Stimulated activated CD8-positive, alpha-beta memory T cell treated with anti-CD3 and anti-CD28 coated beads, Interleukin-15, amount 100 ng/mL, for 24 hours (primary cell): ENCODE measurements at places on chromosomes 7 and 10.

GRCh38 chr10:122073508-122073907 lies 84.5 kb downstream of the TACC2 start:
- DNase-seq, result no peak

GRCh38 chr7:149599636-149600206 lies 102.1 kb upstream of the ZNF746 start:
- DNase-seq, result no peak

DNA sequence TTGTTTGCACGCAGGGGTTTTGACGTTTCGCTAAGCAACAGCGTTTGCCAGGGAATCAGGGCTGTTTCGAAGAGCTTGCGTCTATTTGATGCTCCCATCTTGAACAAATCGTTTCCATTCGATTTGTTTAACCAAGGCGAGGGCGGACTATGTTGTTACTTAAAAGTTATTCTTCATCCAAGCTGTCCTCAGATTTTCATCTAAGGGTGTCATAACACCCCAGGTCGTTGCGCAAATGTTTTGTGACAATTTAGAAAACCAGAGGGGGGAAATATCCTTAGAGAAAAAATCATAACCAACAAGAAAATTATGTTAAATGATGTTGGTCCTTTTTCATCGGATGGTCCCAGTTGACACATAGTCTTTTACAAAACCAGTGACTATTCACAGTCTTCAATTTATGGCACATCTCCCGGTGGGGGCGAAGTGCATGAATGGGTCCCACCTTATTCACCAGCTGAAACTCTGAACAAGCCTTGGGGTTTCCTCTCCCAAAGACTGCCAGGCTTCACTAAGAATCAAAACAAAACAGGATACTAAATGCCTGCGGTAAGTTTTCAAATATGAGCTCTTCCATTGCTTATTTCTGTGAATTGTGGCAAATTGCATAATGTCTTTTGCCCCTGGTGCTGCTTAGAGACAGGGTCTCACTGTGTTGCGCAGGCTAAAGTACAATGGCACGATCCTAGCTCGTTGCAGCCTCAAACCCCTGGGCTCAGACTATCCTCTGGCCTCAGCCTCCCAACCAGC lies 109.9 kb downstream of the REEP3 start:
- no peak for DNase-seq

DNA sequence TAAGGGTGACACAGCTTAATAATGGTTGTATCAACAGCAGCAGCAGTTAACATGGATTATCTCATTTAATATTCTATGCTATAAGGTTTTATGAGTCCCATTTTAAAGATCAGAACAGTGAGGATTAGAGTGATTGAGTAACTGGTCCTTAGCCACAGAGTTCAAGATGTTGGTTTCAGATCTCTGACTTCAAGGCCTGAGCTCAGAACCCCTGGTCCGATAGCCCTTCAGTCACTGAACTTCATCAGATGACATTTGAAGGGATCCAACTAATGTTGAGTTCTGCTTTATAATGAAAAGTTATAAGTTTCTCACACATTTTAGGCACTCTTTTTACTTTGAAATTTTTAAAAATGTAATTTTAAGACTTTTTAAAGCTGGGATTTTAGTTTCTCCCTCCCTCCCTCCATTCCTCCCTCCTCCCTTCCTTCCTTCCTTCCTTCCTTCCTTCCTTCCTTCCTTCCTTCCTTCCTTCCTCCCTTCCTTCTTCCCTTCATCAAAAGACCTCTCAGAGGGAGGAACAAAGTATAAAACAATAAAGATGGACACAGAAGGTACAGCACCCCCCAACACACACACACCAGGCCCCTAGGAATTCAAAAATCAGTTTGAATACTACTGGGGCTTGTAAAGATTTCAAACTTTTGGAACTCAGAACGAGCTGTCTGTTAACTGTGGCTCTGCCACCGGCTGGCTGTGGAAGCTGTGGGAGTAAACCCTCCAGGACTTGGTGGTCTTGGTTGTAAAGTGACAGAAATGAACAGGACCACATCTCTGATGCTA lies 206.9 kb upstream of the AGK start:
- DNase-seq, result no peak

DNA sequence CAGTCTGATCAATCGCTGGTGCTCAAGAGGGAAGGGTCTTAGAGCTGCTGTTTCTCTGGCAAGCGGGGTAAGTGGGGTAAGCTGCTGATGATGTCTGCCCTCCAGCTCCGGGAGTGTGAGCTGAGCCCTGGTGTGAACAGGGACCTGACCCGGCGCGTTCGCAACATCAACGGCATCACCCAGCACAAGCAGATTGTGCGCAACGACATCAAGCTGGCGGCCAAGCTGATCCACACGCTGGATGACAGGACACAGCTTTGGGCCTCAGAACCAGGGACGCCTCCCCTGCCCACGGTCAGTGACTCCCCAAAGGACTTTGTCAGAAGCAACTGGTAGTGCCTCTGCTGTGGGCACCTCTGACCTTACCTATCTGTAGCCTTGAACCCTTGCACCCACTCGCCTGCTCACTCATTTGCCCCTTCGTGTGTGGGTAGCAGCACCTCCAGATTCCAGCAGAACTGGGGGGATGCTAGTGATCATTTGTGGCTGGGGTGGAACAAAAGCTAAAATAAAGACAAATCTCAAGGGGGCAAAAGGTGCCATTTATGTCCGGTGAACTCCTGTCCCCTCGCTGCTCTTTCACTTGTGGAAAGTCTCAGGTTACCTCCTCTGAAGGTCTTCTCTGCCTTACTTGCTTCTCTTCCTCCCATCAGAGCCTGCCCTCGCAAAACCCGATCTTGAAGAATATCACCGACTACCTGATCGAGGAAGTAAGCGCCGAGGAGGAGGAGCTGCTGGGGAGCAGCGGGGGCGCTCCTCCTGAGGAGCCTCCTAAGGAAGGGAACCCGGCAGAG lies 3.2 kb downstream of the UFSP1 start:
- no peak for DNase-seq

GRCh38 chr7:45670717-45671116 lies 96.5 kb downstream of the ADCY1 start:
- DNase-seq, result no peak

DNA sequence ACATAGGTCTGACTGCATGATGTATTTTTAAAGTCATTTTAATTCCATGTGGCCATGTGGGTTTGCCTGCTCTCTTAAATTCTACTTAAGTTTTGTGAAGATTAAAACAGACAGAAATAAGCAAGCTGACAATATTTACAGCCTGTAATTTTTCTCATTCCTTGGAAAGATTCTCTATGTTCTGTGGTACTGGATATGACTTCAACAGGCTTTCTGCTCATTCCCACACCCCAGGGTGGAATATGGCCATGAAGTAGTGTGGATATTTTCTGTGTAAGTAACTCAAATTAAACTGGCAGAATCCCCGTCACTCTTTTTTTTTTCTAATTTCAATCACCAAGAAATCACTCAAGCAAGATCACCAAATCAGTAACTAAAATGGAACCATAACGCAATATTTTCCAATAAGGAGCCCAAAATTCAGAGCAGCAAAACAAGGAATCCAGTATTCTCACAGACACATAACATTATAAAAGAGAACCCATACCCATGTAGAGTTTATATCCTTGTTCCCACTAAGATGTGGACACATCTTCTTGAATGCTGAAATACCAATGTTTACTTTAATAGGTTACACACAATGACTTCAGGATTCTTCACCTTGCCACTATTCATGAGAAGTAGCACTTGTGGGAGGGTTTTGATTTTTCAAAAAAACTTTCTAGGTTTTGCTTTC lies 5.7 kb downstream of the HOXA5 start:
- DNase-seq, result no peak

GRCh38 chr7:8229927-8230326 lies 32.0 kb downstream of the ICA1 start:
- DNase-seq, result no peak

GRCh38 chr7:128390871-128391565 lies 18.8 kb downstream of the IMPDH1 start:
- no peak for DNase-seq

GRCh38 chr10:32142646-32143045 lies 86.4 kb upstream of the KIF5B start:
- DNase-seq, result no peak

GRCh38 chr7:23967949-23968599 lies 258.1 kb downstream of the STK31 start:
- no peak for DNase-seq

- DNase-seq, result no peak
These were observed 21.1 kb upstream of the PFKP start for GRCh38 chr10:3046210-3046779.

DNA sequence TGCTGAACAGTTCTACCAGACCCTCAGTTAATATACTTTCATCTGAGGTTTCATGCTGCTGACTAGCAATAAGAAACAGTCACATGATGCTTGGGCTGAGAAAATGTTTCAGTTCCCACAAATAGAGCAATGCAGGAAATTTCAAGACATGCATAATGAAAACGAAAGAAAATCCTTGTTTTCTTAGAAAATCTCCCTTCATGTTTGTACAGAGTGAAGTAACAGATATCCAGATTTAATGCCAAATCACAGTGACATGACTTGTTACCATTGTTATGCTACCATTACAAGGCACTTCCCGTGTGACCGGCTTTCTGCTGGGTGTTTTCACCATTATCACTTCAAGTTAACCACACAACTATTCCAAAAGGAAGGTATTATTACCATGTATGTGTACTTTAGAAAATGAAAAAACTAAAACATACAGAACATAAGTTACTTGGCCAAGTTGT lies 121.7 kb downstream of the DOCK4 start:
- DNase-seq, result no peak

DNA sequence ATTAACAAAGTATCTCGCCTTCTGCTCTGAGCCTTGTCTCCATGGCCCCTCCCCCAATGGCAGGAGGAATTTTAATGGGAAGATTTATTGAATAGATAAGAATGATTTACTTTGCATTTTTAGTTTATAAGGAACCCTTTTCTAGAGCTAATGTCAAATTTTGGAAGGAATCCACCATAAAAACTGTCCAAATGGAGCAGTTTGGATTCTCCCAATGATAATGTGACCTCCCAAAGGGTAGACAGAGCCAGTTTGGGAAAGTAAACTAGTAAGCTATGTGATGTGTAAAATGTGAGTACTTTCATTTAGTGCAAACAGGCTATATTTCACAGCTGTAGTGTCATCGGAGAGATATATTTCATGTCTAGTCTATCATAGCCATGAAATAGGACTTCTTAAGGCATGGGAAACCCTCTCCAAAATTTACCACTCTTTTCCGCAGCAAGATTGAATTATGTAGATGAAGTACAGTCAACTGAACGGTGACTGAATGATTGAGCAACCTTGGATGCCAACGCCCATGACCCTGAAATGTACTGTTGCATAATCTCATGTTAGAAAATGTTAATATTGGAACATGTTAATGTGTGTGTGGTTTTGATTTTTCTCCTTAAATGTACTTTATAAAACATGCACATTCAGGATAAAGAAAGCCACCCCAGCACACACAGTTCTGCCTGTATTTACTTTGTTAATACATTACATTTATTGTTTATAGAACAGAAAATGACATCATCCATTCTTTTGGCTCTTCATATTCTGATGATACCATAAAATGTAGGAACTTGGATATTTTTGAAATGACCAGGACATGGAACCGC lies 140.6 kb downstream of the NRP1 start:
- DNase-seq, result no peak

- DNase-seq, result no peak
These were observed 59.8 kb downstream of the COL13A1 start for GRCh38 chr10:69861251-69862240.

DNA sequence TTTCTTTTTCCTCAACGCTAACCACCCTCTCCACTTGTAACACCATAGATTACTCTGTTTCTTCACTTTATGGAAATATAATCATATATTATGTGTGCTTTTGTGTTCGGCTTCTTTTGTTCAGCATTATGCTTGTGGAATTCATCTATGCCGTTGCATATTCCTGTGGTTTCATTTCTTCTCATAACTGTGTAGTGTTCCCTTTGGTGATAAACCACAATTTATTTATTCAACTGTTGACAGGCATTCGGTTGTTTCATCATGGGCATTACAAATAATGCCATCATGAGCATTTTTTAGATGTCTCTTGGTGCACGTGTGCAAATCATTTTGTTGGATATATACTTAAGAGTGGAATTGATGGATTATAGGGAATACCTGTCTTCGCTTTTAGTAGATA lies 12.1 kb downstream of the AVL9 start:
- no peak for DNase-seq

- DNase-seq, result no peak
These were observed 69.1 kb downstream of the MEST start for GRCh38 chr7:130560972-130561371.

DNA sequence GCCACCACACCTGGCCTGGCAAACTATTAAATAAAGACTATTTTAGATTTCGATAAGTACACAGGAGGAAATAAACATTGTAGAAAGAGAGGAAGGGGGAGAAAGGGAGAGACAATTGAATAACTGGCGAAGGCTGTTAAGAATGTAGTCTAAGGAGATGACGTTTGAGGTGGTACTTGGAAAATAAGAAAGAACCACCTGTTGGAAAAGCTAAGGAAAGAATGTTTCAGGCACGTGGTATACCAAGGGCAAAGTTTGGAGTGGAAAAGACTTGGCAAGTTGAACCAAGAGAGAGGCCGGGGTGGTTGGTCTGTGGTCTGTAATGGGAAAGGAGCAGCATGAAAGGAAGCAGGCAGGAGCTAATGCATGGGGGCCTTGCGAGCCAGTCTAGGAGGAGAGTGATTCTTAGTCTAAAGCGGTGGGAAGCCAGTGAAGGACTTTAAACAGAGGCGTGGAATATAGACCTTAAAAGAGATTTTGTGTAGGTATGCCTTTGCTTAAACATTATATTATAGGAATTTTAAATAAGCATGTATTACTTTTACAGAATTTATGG lies 9.4 kb downstream of the ING3 start:
- no peak for DNase-seq

DNA sequence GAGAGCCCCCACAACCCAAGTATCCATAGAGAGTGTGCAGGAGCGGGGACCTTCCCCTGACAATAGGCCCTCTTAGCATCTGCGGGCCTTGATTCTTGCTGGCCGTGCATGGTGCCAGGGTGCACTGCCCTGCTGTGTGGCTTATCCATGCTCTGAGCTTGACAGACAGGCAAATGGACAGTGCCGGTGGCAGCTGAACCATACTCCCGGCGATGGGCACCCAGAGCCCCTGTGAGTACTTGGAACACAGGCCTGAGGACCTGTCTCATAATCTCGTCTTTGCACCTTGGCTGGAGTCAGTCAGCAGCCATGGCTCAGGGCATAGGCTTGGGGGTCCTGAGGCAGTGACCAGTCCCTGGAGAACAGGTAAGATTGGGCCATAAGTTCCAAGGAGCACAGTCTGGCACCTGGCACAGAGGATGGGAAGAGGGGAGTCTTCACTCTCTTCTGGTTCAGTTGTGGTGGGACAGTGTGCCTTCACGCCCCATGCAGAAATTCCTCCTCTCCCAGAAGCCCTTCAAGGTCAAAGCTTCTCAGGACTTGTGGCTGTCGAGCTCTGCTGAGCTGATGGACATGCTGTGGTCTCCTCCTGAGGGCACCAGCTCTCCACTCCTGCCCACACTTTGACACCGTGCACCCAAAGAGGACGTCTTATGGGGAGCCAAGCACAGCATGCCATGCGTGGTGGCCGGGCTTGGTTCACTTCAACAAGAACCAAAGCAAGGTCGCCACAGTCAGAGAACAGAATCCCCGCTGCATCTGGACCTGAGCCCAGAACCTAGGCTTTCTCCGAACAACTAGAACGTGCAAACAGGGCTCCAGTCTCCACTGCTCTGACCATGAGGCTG lies 59.4 kb upstream of the CAMK2B start:
- DNase-seq, result no peak

GRCh38 chr7:103658055-103659005 lies 212.3 kb upstream of the SLC26A5 start:
- no peak for DNase-seq

GRCh38 chr7:38686888-38687287 lies 55.7 kb upstream of the AMPH start:
- DNase-seq, result no peak

- no peak for DNase-seq
These were observed 34.4 kb upstream of the ARHGAP12 start for GRCh38 chr10:31962826-31963588.
